ENCODE measurements at places on chromosomes 13 and 19.

DNA sequence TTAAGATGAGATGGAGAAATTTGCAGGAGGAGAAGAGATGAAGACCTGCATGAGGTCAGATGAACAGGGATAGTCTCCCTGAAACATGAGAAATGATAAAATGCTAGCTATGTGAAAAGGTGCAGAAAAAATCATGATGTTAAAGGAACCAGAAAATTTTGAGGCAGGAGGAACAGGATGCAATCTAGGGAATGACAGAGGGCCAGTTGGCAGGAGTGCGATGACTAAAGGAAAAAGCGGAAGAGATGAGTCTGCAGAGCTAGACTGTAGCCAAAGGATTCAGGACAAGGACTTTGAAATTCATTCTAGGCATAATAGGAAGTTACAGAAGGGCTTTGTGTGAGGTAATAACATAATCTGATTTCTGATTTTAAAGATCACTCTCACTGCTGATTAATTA, 77.9 kb downstream of the TRPC4 start:
- no peak for DNase-seq

- DNase-seq, result no peak
These were observed 686 bp downstream of the LENG8 start for GRCh38 chr19:54449701-54450069.

- no peak for DNase-seq
These were observed 10.6 kb upstream of the MADCAM1 start for GRCh38 chr19:485583-486236.

- no peak for DNase-seq
These were observed 753.6 kb downstream of the LIG4 start for GRCh38 chr13:107461751-107462150.

- DNase-seq, result peak; percentile 85
These were observed 4.3 kb downstream of the MYO9B start for GRCh38 chr19:17079710-17080439.

- no peak for DNase-seq
These were observed 158.6 kb downstream of the KATNAL1 start for GRCh38 chr13:30148786-30149185.

DNA sequence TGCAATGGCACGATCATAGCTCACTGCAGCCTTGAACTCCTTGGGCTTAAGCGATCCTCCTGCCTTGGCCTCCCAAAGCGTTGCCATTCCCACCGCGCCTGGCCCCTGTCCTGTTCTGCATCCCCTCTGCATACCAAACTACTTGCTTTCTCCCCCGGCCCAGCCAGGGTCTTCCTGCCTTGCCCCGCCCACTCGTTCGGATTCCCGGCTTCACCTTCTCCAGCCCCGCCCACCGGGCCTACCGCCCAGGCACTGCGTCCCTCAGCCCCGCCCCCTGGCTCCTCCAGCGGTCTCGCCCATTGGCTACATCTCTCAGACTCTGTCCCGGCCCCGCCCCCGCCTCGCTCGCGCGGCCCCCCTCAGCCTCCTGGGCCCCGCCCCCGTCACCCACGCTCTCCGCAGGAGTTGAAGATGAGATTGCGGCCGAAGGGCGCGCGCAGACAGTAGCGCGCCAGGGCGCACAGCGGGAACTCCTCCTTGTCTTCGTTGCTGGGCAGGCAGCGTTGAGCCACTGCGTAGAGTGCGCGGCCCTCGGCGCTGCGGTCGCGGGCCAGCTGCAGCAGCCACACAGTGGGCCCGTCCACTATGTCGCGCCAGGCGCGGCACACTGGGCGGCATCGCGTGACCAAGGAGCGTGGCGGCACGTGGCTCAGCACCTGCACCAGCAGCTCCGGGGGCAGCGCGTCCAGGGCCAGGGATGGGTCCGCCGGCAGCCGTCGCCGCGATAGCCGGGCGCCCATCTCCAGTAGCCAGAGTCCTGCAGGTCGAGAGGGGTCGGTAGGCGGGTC, 19.0 kb downstream of the MRPS12 start:
- peak; percentile 82 for DNase-seq

DNA sequence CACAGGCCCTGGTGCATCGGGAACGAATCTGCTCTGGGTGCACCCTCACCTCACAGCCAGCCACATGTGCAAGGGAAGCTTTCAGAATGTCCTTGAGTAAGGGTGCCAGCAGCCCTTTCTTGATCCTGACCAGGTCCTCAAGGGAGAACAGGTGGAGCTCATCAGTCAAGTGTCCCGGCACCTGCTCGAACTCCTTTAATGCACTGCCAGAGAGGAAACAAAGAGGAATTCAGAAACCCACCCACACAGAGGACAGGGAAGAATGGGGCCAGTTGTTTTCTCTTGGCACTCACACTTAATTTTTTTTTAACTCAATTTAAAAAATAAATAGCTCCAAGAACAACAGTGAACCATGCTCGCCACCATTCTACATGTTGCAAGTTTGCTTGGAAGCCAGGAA, 41.7 kb downstream of the RUBCNL start:
- DNase-seq, result no peak

- no peak for DNase-seq
These were observed 655 bp upstream of the S1PR5 start for GRCh38 chr19:10517760-10518443.

DNA sequence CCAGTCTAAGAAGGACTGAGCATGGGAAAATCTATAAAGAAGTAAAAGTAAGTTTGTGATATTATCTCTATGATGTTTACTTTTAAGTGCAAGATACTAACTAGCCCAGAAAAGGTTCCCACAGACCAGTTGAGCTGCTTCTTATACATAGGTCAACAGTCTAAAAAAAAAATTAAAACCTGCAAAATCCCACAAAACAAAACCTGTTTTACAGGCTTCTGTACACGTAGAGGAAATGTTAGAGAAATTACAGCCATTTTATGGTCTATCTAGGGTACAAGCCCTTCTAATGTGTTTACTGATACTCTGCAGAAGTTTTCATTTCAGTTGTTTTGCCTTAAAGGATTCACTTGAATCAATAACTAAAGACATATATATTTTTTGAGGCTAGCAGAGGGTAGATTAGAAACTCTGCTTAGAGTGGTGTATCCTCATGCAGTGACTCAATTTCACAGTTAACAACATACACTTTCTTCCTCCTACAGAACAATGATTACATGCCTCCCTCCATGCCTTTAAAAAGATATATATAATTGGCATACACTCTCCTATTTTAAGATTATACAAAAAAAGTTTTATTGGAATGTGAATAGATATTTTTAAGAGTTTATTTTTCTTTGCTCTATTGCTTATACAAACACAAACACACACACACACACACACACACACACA, 43.9 kb downstream of the CAB39L start:
- no peak for DNase-seq

DNA sequence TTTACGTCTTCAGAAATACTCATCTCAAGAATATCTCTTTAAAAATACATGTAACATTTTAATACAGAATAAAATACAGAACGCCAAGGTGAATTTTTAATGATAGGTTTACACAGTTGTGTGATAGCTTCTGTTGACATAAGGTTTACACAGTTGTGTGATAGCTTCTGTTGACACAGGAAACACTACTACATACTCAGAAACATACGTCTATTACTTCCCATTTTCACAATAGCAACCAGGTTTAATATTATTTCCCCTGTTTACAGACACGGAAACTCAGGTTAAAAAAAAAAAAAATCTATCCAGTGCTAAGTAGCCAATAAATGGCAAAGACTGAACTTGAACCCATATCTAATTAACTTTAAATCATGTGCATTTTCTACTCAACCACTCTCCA, 571.2 kb downstream of the LIG4 start:
- no peak for DNase-seq

DNA sequence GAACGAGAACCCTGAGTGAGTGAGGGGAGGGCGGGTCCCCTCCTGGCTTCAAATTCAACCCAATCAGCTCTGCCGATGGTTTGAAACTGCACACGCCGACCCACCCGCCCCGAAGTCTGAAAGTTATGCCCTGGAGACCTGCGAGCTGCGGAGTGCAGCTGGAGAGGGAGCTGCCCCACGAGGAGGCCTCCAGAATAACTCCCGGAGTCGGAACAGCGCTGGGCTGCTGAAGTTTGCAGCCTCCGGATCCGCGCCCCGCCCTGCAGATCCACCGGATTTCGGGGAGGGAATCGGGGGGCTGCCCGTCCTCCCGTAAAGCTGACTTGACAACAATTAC, 7.0 kb downstream of the POU4F1 start:
- DNase-seq, result no peak

DNA sequence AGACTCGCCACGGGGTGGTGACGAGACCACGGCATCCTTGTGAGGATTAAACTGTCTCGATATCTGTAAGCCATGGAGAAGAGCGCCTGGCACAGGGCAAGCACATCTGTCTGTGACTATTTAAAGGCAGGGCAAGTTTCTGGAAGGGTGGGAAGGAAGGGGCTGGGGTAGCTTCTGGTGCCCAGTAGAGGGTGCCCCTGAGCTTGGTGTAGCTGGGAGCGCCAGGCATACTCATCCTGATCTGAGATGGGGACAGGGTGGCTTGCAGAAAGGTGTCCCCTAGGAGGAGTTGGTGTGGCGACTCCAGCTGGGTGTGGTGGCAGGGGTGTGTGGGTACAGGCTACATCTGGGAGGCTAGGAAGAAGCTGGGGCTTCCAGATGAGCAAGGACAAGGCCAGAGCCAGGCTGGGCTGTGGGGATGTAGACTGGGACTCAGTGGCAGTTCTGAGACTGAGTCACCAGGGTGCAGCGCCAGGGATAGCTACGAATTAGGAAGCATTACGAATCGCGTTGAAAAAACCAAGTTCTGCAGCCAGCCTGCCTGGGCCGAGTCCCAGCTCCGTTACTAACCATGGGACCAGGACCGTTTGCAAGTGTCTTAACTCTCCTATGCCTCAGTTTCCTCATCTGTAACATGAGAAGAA, 23.1 kb upstream of the ASPDH start:
- no peak for DNase-seq

DNA sequence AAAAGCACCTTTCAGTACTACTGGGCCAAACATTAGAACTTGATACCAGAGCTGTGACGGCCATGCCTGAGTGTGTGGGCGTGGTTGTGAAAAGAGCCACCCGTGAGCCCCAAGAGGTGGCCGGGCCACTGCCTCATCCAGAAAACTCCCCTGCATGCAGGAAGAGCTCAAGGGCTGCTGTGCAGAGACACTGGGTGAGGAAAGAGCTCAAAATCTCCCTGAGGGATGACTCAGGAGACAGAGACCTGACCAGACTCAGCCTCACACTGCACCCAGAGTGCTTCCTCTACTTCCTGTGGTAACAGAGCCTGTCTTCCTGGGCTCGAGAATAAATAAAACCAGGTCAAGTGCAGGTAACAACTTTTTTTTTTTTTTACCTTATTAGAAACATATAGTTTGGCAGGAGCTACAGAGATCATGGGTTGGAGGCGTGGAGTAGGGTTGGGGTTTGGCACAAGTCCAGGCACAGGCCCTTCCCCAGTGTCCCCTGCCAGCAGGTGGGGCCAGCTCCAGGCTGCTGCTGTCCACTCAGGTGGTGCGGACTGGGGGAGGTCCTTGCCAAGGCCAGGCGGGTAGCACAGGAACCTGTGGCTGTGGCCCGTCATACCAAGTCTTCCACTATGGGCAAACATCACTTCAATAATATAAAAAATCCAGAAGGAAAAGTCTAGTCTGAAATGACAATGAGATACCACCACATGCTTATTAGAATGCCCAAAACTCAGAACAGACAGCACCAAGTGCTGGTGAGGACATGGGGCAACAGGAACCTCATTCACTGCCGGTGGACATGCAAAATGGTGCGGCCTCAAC, 25.5 kb downstream of the ELL start:
- peak; percentile 62 for DNase-seq

DNA sequence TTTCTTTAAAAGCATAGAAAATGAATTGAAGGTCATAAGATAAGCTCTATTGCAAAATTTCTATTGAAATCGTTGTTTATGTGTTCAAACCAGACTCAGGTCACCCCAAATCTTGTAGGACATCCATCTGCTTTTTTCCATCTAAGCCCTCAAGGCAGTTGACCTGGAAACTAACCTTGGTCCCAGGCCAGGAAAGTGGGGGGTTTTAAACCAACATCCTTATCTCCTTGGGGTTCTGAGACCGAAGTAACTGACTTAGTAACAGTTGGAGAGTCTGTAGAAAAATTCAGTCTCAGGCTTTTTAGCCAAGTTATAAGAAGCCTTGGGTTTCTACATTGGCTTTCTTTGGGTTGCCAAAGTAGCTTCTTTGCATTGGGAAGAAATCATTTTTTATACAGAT, 23.4 kb downstream of the ZNF507 start:
- DNase-seq, result no peak

- no peak for DNase-seq
These were observed 590.9 kb upstream of the SGCG start for GRCh38 chr13:22589880-22590279.

DNA sequence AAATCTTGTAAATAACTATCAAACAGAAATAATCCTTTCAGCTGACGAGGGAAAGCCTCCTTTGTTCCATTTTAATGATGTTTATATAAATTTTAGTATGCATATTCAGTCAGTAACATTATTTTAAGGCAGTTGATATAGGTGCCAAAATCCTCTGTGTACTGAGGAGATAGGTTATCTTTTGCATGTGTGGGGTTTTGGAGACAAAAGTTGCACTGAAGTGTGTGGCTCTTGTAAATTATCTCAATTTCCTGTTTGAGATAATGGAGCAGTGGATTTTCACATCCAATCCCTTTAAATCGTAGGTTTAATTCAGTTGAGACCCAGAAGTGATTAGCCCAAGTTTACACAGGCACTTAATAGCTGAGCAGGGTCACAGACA, 106.6 kb downstream of the RGCC start:
- no peak for DNase-seq

- no peak for DNase-seq
These were observed 10.0 kb downstream of the NDUFB7 start for GRCh38 chr19:14561847-14562351.

DNA sequence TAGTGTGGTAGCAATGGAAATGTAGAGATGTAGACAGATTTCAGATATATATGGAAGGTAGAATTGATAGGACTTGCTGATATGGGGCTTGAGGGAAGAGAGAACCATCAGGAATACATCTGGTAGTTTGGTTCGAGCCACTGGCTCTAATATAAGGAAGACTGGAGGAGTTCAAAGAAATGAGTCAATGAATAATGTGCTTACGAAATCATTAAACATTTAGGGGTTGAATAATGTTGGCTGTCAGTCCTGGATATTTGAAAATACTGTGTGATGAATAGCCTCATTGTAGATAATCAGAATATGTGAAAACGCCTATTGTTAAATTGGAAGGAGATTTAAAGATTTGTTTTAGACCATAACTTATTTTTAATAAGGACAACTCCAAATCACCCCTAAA, 21.6 kb downstream of the SGCG start:
- no peak for DNase-seq

All from stimulated activated CD4-positive, alpha-beta T cell treated with anti-CD3 and anti-CD28 coated beads, Interleukin-4, amount 100 ng/mL, for 24 hours (primary cell).